Germinal center (tissue), 1 donor: ENCODE measurements at places on chromosomes 11 and 22.
A peak's percentile ranks its signal among the peaks of the same experiment; 100 is the strongest.

GRCh38 chr11:121391914-121392313 lies 60.2 kb upstream of the SORL1 start:
- DNase-seq = no peak

- DNase-seq = no peak
These were observed 40.5 kb upstream of the DDI1 start for GRCh38 chr11:103995896-103996295.

- DNase-seq = no peak
These were observed 55.0 kb upstream of the ARHGAP32 start for GRCh38 chr11:129247135-129247534.

- no peak for DNase-seq
These were observed 9.6 kb downstream of the WT1 start for GRCh38 chr11:32425761-32426160.

GRCh38 chr22:29717789-29718188 lies 2.0 kb upstream of the CABP7 start:
- no peak for DNase-seq

DNA sequence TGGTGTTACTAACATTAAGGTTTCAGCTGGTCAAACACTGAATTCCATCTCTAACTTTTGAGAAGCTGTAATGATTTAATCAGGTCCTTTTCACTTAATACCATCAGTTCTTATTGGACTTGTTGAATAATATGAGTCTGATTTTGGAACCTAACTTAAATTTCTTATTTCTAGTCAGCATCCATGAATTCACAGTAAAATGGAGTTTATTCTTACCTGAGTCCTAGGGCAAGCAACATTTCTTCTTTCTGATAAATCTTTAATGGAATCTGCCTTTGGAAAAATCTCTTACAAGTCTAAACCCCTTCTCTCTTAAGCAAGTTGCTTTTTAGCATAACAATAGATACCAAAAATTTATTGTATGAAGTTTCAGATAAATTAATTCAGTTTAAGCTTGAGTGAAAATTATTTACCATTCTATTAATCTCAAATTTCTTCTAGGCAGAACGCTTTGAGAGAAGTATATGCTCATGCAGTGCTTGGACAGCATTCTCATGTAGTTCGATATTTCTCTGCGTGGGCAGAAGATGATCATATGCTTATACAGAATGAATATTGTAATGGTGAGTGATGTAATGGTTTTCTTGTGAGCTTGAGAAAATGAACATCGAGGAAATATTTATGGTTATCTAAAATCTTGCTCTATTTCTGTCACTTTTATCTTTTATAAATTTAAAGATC lies 3.4 kb downstream of the WEE1 start:
- DNase-seq = no peak

DNA sequence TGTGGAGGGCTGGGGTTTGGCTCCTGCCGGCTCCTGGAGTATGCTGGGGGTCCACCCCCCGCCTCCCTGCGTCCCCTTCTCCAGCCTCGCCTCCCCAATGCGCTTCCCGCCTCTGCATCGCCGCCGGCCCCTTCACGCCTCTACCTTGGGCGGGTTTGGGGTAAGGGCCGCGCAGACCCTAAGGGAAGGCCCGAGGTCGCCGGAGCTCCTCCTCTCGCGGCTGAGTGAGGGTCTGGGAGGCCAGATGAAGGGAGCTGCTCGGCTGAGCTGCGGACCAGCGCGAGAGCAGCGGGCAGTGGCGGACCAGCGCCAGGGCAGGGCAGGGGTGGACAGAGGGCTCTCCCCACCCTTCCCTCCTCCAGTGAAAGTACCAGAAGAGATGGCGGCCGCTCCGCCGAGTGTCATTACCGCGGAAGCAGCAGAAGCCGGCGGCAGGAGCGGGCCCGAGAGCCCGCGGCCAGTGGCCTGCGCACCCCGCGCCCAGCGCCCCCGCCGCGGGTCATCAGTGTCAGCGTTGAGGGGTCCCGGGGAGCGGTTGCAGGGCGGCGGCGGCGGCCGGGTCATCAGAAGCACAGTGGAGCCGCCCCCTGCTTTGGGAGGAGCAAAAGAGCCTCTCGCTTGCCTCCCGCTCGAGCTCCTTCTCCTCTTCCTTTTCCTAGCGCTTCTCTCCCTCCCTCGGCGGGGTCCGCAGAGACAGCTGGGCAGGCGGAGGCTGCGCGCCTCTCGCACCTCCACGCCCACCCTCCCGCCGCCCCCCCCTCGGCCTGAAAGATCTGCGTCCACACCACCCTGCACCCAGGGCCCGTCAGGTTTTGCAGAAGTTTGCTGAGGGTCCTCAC lies 255.6 kb upstream of the CADM1 start:
- no peak for DNase-seq

DNA sequence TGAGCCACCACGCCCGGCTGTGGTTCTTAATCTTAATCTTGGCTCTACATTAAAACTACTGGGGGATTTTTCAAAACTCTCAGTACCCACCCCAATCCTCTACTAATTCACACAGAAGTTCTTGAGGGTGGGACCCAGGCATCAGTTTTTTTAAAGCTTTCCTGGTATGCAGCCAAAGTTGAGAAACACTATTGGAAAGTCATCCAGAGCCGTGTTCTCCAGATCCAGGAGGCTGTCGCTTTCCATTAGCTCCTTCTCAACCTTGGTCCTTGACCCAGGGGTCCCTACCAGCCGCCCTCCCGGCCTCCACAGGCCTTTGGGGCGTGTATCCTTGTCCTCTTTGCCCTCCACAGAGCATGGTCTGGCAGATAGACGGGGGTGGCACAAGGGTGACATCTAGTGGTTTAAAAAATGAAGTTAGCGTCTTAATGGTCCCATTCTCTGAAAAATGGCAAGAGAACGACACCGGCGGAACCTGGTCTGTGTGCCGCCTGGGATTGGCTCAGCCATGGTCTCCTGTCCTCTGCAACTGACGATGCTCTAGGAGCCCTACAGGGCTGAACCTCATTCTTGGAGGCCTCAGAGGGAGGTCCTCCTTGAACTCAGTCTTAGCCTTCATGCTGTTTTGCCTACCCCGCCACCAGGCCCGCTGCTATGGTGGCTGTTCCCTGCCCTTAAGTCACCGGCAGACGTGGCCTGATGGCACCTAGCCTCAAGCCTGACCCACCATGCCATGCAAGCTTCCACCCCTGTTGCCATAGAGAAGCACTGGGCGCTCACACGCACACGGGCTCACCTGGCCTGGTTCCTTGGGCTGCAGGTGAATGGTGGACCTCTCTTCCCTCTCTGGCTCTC lies 152.0 kb upstream of the SYN3 start:
- peak; percentile 77 for DNase-seq

DNA sequence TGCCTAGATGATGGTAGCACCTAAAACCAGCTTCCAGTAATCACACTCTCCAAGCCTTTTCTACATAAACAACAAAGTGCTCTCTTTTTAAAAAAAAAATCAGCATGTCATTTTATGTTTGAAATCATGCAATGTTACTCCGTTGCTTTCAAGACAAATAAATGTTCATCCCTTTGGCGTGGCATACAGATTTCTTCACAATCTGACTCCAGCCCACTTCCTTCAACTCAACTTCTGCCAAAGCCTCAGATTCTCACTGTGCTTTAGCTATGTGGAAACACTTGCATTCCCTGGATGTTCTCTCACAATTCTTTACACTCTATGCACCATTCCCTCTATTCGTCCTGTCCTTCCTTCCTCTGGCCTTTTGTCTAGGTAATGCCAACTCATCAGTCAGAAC lies 206.3 kb upstream of the BLID start:
- DNase-seq = no peak

- no peak for DNase-seq
These were observed 183.5 kb downstream of the DSCAML1 start for GRCh38 chr11:117613521-117613920.

- DNase-seq = no peak
These were observed 23.9 kb downstream of the LRFN4 start for GRCh38 chr11:66880496-66881450.

DNA sequence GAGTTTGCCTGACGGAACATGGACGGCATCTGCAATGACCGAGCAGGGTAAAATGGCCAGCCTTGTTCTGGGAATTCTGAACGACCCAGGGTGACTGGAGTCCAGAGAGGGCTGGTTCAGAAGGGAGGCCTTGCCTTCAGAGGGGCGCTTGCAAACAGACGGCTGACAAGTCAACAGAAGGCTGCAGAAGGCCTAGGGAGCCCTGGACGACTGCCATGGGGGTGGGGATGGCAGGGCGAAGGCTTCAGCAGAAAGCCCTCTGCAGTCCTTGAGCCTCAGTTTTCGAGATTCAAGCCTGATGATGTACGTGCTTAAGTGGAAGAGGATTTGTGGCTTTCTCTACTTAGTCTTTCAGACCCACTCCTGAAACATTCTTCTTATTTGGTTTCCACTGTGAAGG lies 117.1 kb upstream of the TBCEL start:
- no peak for DNase-seq

DNA sequence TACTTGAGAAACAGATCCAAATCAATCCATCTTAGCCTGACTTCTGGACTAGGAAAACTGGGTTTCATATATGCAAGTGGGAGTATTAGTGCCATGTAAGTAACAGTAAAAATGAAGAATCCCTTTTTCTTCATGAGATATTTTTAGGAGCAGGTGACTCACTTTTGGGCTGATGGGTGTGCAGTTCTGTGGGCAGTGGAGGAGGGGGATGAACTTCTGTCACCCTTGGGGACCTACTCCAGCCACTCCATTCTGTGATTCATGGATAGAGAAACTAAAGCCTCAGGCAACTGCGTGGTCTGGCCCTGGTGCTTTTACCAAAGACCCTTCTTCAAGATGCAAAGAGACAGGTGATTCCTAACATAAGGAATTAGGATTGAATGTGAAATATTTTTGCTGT lies 208.6 kb upstream of the NARS2 start:
- DNase-seq = no peak

DNA sequence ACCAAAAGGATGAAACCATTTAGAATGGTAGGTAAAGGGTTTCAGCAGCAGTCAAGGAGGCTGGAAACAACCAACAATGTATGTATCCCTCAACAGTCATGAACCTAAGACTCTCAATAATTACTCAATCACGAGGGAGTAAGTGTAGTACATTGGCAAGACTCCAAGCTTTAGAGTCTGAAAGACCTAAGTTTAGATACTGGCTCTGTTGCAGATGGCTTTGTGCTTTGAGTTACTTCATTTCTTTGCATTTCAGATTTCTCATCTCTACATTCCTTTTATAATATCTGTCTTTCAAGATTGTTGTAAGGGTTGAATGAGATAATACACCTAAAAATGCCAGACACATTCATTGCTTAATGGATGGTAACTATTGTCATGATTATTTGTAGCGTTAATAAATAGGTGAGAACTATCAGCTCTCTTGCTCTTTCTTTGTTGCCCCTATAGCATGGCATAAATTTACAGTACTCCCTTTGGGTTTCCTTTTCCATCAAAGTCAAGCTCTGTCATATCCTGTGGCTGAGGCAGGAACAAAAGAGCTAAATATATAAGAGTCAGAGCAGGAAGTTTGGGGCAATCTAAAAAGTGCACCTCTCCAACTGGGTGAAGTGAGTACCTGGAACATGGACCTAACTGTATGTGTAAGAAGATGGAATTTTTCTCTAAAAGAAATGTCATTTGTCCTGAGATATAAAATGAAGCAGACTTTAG lies 228.2 kb upstream of the ZC3H12C start:
- DNase-seq = no peak

GRCh38 chr11:85694385-85694980 lies 8.5 kb upstream of the CCDC89 start:
- DNase-seq = peak; percentile 19
